ENCODE measurements at places on chromosomes 16 and 17.
A peak's percentile ranks its signal among the peaks of the same experiment; 100 is the strongest.

- DNase-seq = no peak
Measured at GRCh38 chr16:89312194-89312593, 94.7 kb downstream of the ZNF778 start.

GRCh38 chr16:78836802-78837491 lies 737.5 kb downstream of the WWOX start:
- DNase-seq = peak; percentile 9

- DNase-seq = no peak
Measured at GRCh38 chr16:48501516-48502377, 108.2 kb downstream of the N4BP1 start.

DNA sequence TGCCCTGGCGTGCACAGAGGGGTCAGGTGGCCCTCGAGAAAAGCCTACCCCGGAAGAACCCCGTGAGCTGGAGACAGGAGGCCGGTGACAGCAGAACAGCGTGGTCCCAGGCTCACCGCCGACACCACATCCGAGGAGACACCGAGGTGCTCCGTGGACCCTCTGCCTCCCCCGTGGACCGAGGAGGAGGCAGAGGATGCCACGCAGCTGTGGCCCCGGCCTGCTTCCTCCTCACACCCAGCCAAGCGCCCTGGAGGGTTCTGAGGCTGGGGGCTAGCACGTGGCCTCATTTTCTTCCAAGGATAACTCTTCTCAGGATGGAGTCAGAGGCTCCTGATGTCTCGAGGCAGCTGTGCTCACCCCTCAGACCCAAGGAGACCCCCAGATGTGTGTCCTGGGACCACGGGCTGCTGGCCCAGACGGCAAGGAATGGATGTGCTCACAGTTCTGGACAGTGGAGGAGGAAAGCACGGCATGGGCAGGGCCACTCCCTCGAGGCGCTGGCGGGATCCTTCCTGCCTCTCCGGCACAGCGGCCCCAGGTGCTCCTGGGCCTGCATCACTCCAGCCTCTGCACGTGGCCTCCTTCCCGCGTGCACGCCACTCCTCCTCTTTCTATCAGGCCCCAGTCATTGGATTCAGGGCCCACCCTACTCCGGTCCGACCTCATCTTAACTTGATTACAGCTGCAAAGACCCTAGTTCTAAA lies 4.4 kb upstream of the PVALEF start:
- no peak for DNase-seq

- no peak for DNase-seq
Measured at GRCh38 chr17:8227238-8227581, 16.8 kb upstream of the AURKB start.

DNA sequence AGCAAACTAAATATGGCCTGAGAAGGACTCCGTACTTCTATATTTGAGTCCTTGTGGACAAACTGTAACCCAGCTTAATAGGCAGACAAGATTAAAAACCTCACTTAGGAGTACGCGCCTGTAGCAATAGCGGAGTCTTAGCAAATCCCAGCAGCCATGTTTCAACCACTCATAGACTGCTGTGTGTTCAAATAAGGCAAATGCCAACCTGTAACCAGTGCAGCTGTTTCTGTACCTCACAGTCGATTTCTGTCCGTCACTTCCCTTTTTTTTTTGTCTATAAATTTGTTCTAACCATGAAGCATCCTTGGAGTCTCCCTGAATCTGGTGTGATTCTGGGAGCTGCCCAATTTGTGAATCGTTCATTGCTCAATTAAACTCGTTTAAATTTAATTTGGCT lies 30.2 kb downstream of the TANC2 start:
- no peak for DNase-seq

GRCh38 chr17:61354895-61355874 lies 44.5 kb upstream of the TBX2 start:
- no peak for DNase-seq

GRCh38 chr17:47882695-47883588 lies 13.1 kb upstream of the SP2 start:
- no peak for DNase-seq

GRCh38 chr17:10172241-10172741 lies 26.1 kb downstream of the GAS7 start:
- no peak for DNase-seq

GRCh38 chr17:76260220-76260619 lies 4.9 kb upstream of the UBALD2 start:
- DNase-seq = no peak

DNA sequence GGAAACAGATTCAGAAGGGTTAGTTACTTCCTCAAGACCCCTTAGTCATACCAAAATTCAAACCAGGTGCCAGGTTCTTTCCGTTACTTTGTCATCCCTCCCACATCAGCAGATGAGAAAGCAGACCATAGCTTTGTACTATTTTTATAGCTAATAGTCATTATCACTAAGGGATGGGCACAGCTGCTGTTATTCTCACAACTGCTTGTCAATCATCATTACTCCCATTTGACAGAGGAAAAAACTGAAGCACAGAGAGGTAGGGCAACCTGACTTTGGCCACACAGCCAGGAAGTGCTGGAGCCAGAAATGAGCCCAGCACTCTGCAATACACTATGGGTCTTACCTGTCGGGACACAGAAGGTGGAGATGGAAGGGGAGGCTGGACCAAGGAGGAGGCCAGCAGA lies 30.0 kb downstream of the TEKT5 start:
- DNase-seq = no peak

- no peak for DNase-seq
Measured at GRCh38 chr16:55505333-55506015, 3.4 kb upstream of the LPCAT2 start.

DNA sequence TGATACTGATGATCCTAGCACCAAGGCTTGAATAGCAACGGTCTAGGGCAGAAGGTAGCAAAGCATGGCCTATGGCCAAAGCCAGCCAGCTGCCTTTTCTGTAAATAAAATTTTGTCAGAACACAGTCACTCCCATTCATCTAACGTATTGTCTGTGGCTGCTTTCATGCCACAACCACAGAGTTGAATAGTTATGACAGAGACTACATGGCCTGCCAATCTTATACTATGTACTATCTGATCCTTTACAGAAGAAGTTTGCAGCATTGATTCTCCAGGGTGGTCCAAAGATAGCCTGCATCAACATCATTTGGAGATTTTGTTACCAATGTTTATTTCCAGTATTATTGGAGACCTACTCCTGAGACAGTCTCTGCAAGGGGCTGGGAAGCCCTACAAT lies 19.9 kb upstream of the MMD start:
- no peak for DNase-seq

DNA sequence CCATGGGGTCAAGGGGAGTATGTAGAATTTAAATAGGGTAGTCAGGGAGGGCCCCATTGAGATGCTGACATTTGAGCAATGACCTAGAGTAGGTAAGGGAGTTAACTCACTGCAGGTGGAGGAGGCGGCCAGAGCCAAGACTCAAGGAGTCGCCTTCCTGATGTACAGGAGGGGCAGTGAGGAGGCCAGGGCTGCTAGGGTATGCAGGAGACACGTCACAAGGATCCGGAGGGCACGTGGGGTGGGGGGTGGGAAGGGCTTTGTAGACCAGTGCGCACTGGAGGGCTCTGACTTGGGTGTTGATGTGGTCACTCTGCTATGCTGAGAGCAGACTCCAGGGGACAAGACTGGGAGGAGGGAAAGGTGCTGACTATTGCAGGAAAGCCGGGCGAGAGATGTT lies 37.5 kb downstream of the SPECC1 start:
- no peak for DNase-seq

DNA sequence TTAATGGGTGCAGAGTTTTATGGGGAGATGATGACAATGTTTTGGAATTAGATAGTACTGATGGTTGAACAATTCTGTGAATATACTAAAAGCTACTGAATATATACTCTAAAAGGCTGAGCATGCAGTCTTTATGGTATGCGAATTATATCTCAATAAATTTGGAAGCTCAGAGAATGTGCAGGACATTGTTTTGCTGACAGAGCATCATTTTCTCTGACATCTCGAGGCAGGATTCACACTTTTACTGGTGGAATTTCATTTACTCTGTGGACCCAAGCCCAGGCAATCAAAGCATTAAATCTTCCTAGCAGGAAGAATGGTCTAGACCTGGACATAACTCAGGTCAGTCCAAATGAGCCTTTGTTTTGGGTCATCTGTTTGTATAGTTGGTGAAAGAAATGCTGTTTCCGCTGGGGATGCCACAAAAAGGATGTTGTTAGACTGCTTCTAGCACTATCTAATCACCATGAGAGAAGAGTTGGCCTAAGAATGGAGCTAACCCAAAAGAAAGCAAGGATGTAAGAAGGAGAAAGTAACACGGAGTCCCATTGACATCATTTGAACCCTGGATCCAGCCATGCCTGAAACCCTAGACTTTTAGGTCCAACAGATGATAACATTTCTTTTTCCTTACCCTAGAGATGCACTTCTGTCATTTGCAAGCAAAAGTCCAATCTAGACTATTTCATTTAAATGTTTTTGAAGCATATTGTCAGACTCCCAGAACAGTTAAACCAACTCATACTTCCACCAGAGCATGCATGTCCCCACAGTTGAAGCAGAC lies 18.8 kb upstream of the USP10 start:
- DNase-seq = no peak

DNA sequence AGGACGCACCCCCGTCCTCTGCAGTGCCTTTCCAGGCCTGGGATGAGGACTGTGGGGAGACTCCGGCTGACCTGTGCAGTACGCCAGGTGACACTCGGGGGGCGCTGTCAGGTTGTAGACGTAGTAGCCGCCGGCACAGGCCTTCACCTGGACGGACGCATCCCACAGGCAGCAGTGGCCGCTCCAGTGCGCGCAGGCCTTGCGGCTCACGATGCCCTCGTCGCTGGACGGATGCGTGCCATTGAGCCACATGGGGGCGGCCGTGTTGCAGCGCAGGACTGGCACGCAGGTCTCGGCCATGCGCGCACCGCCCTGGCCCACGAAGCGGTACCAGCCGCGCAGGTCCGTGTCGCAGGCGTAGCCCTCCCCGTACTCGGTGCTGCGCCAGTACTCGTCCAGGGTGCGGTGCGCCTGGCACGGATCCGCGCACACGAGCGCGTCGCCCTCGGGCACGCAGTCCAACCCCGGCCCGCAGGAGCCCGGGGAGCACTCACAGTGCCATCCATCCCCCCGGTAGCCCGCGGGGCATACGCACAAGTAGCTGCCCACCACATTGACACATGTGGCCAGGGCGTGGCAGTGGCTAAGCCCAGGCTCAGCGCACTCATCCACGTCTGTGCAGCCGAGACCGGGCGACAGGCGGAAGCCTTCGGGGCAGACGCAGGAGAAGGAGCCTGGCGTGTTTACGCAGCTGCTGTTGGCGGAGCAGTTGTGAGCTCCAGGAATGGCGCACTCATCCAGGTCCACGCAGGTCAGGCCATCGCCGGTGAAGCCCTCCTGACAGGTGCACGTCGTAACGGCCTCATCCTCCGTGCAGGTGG lies 3.9 kb downstream of the UMOD start:
- DNase-seq = no peak

GRCh38 chr17:61412860-61413660 lies 13.4 kb downstream of the TBX2 start:
- no peak for DNase-seq

DNA sequence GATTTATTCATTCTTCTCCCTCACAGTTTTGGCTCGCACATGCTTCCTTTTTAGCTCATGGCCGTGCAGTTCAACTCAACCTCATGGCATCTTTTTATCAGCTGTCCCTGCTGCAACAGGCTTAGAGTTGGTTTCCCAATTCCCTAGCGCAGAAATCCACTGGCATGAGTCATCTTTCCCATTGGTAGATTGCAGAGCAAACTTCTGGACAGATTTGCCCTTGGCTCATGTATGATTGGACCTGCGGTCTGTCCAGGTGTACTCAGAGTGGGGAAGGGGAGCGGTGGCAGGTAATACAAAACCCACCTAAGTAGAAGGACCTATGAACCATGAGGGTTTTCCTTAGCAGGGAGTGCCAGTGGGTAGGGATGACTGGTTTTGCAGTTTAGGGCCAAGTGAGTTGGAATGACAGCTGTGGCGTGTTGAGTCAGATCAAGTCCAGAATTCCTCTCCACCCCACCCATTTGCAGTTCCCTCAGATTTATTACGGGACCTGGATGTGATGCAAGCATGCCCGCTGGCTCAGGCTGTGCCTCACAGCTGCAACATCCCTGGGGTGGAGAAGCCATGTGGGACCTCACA lies 584.7 kb downstream of the WWOX start:
- no peak for DNase-seq

- no peak for DNase-seq
Measured at GRCh38 chr16:79750311-79750710, 149.8 kb upstream of the MAF start.

DNA sequence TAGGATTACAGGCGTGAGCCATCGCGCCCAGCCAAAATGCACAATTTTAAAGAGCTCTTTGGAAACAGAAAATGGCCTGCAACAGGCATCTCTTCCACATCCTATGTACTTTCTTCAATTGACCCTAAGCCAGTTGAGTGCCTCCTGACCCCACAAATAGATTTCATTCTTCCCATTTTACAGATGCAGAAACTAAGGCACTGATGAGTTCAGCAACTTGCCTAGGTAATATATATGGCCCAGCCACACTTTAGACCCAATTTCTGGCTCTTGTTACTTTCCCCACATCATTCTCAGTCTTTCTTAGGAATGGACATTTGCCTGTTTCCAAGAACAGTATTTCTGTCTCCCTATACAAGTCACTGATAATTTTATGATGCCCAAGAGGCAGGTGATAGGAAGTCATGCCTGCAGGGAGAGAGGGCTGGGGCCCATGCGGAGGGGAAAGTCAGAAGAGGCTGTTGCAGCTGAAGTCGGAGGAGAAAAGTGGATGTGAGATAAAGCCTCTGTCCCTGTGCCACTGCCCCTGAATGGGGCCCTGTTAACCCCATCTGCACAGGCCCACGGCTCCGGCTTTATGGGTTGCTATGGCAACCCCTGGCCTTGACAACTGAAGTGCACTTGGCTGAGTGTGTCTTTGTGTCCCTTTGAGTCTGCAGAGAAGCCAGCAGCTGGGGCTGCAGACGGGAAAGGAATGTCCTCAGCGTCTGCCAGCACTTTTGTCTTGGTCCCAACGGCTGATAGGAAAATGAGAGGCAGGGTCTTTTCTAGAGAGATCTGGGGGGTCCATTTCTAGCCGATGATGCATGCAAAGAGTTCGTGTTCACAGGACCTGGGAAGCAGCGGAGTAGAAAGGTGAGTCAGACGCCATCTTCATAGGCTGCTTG lies 45.9 kb downstream of the ABAT start:
- DNase-seq = no peak

- DNase-seq = peak; percentile 21
Measured at GRCh38 chr17:43791589-43791988, 11.4 kb downstream of the CFAP97D1 start.

DNA sequence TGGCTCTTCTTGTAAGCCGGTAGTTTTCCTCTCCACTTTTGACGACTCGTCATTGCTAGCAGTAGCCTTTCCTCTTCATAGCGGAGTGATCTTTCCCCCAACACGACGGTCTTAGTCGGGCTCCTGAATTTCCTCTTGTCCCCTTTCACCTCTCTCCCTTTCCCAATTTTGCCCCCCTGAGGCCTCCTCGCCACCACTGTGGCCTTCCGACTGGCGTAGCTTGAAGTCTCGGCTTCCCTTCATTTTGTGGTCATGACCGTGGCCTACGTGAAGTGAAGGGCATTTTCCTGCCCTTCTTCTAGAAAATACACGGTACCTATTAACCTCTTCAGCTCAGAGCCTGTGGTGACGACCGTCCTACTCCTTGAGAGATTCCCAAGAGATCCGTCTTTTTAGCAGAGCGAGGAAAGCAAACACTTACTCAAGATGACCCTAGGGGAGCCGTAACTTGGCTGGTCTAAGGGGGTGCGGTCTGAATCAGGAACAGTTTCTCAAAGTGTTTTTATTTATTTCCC lies 787 bp downstream of the PRKAR1A start:
- no peak for DNase-seq

GRCh38 chr16:30896261-30896888 lies at the start of gene CTF1:
CTF1 (plus strand) TSS chr16:30896614; CDS start chr16:30896644, 30 bp downstream.
- DNase-seq = no peak

- no peak for DNase-seq
Measured at GRCh38 chr17:50977487-50978159, 111.5 kb upstream of the TOB1 start.

Measured in CD4-positive, alpha-beta T cell treated with Interleukin-10 for 1 hour (primary cell).